Activated CD8-positive, alpha-beta memory T cell treated with anti-CD3 and anti-CD28 coated beads, Interleukin-2, amount 50 U/mL, for 4 hours (primary cell): ENCODE measurements at places on chromosomes 1 and 21.

DNA sequence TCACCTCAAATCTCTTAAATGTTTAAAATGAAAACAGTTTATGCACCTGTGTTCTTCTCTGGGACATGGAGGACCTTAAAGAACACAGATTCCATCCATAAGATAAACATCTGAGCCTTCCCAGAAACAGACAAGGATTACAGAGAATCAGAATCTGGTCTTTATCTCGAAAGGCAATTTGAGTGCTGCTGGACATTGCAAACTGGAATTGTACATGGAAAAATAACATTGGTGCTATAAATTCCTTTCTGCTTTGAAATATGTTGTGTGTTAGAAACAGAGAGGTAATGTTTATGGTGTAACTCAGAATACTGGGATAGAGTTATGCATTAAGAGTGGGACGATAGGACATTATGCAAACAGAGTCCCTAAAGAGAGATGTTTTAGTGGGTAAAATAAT is 6.6 kb upstream of the DDR2 start:
- no peak for DNase-seq

DNA sequence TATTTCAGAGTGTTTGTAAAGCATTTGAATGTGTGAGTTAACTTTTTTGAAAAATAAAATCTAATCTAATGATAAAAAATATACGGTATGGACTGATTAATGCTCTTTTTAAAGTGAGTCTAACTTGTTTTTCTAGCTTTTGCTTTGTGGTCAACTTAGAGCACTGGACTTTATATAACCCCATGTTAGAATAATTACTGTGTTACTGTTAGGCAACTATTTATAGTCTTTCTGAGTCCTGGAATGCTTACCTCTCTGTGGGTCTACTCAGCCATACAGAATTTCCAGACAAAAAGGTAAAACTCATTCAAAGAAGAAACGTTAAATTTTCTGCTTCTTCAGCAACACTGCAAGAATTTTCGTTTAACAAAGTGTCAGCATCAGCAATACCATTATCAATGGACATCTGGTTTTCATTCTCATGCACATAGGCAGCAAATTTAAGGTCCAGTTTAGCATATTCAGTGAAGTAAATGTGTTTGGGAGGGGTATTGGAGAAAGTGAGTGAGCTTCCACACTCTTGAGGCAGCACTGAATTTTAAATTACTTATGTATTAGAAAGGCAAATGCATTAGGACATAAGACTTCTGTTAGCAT is 664.7 kb upstream of the NEGR1 start:
- no peak for DNase-seq

- no peak for DNase-seq
Observed at GRCh38 chr1:203424861-203425662, 50.5 kb upstream of the PRELP start.

DNA sequence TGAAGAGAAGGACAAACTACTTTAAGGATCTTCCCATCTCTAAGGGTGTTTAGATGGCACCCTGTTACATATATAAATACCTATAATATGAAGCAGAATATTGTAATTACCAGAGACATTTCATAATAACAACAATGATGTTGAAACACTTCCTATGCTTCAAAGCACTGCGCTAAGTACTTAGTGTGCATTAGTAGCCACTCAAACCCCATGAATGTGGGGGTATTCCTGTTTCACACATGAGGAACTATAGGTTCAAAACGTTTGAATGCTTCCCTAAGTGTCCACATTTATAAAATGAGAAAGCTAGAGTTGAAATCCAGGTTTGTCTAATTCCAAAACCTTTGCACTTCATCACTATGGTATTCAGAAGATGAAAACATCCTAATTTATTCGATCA is 18.5 kb upstream of the OR10J5 start:
- no peak for DNase-seq

DNA sequence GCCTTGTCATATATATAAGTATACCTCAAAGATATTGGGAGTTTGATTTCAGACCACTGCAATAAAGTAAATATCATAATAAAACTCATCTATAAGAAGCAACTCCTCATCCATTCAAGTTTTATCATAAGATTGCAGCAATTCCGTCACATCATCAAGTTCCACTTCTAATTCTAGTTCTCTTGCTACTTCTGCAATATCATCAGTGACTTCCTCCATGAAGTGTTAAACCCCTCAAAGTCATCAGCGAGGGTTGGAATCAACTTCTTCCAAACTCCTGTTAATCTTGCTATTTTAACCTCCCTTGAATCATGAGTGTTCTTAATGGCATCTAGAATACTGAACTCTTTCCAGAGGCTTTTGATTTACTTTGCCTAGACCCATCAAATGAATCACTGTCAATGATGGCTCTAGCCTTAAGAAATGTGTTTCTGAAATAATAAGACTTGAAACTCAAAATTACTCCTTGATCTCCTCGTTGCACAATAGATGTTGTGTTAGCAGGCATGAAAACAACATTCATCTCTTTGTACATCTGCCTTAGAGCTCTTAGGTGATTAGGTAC is 88.3 kb downstream of the RPE65 start:
- no peak for DNase-seq

- no peak for DNase-seq
Observed at GRCh38 chr1:239678181-239678580, 291.8 kb downstream of the CHRM3 start.

DNA sequence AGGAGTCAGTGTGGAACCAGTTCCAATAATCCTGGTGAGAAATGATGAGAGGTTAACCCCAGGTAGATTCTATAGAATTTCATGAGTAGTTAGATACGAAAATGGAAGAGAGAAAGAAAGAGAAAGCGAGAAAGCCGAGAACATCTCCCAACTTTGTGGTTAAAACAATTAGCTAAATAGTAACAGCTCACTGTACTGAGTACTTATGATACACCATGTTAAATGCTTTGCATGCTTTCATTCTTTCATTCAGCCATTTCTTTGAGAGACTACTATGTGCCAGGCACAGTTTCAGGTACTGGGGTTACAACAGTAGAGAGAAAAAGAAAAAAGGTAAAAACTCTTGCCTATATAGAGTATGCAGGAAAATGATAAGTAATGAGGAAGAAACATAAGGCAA is 109.7 kb upstream of the SYT6 start:
- DNase-seq, result no peak

DNA sequence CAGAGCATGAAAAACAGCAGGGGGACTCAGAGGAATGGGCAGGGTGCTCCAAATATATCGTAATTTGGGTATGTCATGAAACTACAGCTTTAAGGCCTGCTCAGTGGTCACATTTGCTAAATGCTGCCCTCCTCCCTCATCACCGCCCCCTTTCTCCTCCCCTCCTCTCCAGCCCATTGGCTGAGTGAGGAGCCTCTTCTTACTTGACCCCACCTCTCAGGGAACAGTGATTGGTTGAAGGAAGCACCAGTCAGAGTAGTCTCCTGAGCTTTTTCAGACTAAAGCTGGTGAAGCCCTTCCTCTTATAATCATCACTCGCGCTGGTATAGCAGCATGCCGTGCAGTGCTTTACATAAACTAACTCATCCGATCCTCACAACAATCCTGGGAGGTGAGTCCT is 10.0 kb upstream of the TTC39A start:
- DNase-seq, result no peak

GRCh38 chr1:196152086-196152485 is 456.2 kb downstream of the KCNT2 start:
- no peak for DNase-seq

DNA sequence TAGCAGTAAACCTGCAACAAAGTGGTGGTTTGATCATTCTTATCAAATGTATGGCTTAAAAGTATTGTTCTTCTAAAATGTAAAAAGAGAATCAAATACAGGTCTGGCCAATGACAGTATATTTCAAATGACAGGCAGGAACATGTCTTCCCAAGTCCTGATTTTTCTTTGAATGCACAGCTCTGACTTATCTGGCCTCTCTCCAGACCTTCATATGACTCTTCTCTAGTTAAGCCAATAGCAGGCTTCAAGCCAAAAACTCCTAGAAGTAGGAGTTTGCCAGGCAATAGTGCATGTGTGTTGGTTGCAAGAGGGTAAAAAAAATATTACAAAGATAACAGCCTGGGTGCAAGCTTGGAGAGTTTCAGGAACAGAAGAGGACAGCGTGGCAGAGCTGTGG is 345.5 kb downstream of the SMYD3 start:
- no peak for DNase-seq

DNA sequence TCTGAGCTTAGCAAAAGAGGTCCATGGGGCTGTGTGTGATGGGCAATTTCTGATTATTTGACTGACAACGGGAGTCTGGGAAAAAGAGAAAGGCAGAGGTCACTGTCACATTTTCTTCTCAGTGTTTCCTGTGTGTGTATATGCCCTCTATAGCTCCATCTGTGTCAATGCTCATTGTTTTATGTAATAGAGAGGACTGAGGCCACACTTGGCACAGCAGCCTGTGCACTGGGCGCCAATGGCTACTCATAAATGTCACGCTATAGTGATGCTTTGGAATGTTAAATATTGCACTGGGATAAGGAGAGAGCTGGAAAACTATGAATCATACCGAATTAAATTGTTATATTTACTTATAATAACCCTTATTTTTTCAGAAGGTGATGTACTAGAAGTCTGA is 365.4 kb downstream of the NEGR1 start:
- DNase-seq, result no peak

- DNase-seq, result no peak
Observed at GRCh38 chr21:24899138-24899537, 708.1 kb downstream of the MRPL39 start.

DNA sequence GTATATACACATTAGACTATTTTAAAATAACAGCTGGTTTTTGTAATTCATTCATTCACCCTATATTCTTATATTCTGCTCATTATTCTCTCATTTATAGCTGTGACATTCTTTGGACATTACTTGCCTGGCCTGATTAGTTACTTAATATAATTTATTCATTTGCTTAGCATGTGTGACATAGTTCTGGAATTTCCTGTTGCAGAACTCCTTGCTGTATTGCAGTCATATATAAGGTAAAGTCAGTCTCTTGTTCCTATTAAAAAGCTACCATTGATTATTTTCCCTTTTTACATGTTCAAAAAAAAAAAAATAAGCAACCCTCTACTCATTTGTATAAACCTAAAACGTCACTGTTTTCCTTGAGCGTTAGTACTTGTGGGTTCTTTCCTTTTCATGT is 23.9 kb downstream of the GNAT2 start:
- DNase-seq, result no peak

- no peak for DNase-seq
Observed at GRCh38 chr1:166121010-166121409, 45.8 kb downstream of the FAM78B start.

DNA sequence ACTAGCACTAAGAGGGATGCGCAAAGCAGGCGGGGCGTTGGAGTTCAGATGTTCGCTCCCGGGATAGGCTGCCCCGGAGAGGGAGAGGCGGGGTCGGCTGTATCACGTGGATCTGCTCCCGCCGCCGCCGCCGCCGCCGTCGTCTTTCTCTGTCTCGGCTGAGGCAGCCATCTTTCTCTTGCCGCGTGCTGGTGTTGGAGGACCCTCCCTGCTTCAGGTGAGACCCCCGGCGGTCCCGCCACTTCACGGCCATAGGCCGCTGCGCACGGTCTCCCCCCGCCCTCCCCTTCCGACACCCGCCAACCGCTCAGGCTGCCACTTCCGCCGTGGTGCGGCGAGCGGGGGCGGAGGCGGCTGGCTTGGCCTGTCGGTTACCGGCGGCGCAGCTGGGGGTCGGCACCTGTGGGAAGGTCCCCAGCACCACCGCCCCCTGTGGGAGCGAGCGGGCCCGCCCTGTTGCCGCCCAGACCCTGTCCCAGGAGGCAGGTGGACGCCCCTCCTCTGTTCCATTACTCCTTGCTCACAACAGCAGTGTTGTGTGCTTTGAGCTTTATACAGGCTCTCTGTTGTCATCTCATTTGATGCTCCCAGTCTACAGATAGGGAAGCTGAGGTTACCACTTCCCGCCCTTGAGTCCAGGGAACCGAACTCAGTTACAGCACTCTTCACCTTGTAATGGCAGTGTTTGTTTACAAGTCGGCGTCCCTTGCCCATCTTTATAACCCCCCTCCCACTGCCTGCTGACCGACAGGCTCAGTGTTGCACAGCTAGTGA is at the start of gene BTF3L4:
BTF3L4 (plus strand) TSS at position 133 of the 774 bp plus-strand sequence. CDS start 3,553 bp downstream, outside the sequence.
- peak; percentile 91 for DNase-seq

DNA sequence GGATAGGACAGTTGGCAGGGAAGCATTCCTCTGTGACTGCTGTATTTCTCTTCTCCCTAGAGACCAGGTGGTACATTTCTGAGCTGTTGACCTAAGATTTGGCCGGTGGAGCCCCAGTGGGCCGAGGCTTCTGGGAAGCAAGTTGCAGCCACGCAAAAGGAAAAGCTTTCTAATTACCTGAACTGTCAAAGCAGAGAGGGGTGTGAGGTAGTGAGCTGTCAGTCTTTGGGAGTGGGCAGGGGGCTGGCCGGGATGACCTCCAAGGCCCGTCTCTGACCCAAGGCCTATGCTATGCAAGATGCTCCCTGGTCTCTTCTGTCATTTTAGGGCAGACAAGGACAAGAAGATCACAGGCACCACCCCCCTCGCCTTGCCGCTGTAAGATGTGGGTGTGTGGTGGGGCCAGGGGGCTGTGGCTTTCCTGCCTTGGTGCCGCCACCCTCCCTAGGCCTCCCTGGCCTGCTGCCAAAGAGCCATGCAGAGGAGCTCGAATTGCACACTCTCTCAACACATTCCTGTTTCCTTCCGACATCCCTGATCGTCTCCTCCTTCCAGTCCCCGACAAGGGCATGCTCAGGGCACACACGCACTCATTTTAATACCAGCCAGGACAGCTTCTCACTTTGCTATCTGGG is 7.7 kb downstream of the PADI1 start:
- DNase-seq, result peak; percentile 56

DNA sequence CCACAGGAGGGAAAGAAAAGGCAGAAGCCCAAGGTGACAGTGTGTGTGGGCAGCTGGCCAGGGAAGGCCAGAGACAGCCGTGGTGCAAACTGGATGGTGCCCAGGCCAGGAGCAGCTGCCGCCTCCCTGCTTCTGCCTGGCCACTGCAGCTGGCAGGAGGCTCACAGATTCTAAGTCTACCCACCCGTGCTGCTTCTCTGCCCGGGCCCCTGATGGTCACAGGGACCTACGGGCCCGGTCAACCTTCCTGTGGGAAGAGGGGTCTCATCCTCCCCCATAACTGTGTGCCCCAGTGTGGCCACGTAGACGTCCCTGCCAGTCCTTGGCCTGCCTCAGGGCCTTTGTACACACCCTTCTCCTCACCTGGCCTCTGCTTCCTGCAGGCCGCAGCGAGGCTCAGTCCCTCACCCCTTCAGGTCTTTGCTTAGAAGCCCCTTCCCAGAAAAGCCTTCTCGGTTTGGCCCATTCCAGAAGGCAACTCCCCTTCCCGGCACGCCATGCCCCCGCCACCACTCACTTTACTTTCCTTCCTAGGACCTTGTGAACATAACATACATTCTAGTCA is 192.6 kb upstream of the AJAP1 start:
- DNase-seq, result no peak

- DNase-seq, result no peak
Observed at GRCh38 chr1:101301446-101302057, 64.7 kb downstream of the S1PR1 start.

DNA sequence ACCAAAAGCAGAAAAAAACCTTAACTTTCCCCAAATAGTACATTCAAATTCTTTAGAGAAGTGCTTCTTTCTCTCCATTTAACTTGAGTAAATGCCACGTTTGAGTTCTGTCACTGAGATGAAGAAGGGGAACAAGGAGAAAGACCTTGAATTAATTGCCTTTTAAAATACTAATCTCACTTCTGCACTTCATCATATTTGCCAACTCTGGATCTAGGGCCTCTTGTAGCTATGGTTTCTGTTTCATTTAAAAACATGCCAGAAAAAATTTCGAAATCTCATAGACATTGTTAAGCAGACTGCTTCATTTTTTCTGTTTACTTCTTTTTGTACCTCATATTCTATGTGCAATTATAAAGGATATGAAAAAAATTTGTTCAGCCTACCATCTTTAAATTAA is 24.6 kb downstream of the MIXL1 start:
- DNase-seq, result no peak

- DNase-seq, result no peak
Observed at GRCh38 chr1:88169139-88169538, 514.9 kb upstream of the PKN2 start.
